LoVo (cell line): ENCODE measurements at places on chromosomes 11 and 22.

DNA sequence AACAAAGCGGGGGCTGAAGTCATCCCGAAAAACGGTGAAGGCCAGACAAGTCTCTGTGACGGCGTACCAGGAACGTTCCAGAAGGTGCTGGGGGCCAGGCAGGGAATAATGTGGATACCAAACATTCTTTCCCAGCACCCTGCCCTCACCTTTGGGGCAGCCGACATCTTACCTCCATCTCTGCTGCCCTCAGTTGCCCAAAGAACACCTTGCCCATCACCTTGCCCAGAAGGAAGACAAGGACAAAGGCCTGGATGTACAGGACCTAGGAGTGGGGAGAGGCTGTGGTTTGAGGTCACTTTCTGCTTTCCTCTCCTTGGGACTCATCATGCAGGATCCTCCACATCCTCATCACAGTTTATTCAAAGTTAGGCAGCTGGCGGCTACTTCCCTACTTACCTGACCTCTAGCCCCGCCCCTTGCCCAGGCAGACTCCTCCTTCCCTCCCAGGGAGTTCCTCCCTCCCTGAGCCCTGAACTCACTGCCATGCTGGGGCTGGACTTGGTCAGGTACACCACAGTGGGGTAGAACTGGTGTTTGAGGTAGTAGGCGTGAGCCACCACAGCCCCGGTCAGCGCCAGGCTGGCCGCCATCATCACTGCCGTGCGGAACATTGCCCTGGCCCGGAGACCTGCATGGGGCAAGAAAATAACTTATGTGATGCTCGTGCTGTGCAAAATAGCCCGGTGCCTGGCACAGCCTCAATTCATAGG lies 1.2 kb downstream of the SYVN1 start:
- DNase-seq = peak; percentile 73

DNA sequence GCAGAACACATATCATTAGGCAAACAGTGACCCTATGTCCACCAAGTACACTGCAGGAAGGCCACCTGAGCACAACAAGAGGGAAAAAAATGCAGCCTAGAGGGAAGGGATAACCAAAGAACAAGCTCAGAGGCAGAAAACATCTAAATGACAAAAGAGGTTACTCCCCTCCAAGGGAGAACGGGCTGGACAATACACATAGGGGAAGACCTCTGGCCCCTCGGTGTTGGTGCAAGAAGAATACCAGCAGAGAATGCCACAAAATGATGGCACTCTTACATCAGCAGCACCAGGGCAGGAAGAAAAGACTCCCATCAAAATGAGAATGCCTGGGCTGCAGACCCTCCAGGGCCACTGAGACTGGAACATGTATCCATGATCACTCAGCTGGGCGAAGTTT lies 66.6 kb upstream of the OPCML start:
- DNase-seq = no peak

DNA sequence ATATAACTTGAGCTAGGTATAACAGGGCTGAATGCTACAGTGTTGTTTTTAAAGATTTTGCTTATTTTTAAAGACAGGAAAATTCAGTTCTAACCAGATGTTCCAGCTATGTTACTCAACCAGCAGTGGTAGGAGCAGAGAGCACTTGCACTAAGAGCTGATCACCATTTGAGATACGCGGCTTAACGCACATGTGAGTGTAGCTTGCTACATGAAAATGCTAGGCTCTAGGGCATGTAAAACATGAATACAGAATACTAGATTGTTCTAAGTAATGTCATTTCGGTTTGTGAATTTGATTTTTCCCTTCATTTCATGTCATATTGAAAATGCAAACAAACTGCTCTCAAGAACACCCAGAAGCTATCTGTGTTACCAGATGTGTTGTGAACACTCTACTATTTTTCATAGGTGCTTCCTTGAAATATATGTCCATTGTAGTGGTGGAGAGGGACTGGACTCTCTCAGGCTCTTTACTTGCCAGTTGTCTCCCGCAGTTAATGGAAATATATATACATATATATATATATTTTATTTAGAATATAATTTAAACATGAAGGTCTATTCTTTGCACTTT lies 10.8 kb upstream of the TECTA start:
- DNase-seq = no peak

DNA sequence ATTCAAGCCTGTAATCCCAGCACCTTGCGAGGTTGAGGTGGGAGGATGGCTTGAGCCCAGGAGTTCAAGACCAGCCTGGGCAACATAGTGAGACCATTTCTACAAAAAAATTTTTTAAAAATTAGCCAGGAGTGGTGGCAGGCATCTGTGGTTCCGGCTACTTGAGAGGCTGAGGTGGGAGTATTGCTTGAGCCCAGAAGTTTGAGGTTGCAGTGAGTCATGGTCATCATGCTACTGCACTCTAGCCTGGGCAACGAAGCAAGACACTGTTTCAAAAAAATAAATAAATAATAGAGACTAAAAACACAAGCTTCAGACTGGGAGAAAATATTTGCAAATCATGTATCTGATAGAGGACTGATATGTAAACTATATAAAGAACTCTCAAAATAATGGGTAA lies 33.2 kb downstream of the BTBD10 start:
- DNase-seq = no peak

GRCh38 chr22:37317698-37318210 lies 35.4 kb downstream of the CYTH4 start:
- DNase-seq = no peak

- no peak for DNase-seq
These were observed 82.9 kb downstream of the PKNOX2 start for GRCh38 chr11:125247431-125247830.

- DNase-seq = peak; percentile 61
These were observed 37.6 kb upstream of the SLC5A1 start for GRCh38 chr22:32005453-32005852.

DNA sequence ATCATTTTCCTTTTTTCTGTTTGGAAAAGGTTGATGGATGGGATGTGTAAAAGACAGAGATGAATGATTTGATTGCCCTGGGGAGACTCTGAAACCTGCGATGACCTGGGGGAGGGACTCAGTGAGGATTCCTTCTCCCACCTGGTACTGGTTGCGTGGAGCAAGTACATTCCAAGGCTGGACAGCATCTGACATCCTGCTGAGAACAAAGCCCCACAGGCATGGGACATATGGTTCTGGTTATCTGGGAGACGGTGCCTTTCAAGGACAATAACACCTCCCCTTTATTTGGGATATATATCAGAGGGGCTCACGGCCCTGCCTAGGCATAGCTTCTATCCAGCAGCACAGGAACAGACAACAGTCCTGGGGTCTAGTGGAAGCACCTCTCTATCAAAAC lies 527.8 kb downstream of the METTL15 start:
- no peak for DNase-seq

GRCh38 chr11:106723071-106723470 lies 295.2 kb downstream of the GUCY1A2 start:
- DNase-seq = no peak
